ENCODE measurements at places on chromosomes 1 and 21.

DNA sequence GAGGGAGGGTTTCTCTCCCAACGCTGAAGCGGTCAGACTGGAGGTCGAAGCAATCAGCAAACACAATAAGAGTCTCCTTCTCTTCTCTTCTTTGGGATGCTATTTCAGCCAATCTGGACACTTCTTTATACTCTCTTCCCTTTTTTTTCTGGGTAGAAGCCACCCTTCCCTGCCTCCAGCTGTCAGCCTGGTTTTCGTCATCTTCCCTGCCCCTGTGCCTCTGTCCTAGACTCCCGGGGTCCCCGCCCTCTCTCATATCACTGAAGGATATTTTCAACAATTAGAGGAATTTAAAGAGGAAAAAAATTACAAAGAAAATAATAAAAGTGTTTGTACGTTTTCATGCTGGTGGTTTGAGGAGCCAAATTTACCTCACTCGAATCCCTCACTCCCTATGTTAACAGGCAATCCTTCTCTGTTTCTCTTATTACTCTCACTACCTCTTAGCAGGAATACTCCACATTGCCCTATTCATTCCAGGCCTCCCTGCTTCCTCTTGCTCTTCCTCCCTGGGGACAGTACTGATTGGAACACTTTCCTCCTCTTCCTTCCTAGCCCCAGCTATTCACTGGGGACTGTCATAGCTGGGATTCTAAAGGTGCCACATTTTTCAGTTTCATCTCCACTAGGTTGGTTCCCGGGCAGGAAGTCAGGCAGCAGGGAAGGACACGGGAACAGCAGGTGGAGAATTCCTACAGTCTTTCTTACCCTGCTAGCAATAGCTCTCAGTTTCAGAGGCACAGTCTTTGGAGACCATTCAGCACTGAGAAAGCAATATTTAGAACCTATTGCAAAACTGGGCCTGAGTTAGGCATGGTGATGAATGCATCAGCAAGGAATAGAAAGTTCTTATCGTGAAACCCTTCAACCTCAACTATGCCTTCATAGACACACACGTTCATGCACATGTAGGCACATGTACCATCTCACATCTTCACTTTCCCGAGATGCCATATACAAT, 288.0 kb downstream of the PBX1 start:
- no peak for DNase-seq

DNA sequence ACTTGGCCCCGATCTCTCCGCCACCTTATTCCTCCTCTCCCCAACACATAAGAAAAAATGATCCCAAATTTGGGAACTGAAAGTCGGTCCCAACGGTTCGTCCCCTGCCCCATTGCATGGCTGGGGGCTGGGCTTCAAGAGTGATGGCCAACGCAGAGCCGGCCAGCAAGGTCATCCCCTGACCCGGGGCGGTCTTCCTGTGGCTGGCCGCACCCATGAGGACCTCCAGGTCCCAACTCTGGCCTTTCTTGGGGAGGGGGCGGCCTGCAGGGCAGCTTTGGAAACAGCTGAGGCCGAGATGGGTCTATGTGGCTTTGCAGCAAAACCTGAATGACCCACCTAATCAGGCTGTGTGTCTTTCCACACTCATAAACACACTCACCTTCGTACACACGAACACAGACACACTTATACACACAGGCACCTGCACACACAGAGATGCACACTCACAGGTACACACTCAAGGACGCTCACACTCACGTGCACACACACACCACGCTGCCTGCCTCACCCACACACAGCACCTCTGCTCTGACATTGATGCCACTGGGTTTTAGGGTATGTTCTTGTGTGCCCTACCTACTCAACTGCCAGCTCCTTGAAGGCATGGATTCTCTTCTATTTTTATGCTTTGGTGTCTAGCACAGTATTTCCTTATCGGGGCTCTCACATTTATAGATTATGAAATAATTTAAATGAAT, 562 bp downstream of the DYNLT5 start:
- DNase-seq: no peak

DNA sequence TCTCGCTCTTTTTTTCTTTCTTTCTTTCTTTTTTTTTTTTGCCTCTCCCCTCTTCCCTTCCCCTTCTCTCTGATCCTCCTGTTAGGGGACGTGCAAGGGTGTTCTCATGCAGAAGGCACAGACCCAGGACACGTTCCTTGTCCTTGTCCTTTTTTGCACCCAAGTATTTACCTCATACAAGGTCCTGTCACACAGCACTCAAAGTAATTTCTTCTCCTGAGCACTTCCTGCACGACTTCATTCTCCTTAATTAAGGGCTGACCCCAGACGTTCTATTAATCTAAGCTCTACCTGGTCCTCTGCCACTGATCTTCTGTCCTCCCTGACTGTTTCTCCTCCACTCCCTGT, 424 bp upstream of the PCNX2 start:
- no peak for DNase-seq

GRCh38 chr1:222104694-222105392, 363.0 kb upstream of the DUSP10 start:
- no peak for DNase-seq
